ENCODE measurements at places on chromosomes 12 and 14.

DNA sequence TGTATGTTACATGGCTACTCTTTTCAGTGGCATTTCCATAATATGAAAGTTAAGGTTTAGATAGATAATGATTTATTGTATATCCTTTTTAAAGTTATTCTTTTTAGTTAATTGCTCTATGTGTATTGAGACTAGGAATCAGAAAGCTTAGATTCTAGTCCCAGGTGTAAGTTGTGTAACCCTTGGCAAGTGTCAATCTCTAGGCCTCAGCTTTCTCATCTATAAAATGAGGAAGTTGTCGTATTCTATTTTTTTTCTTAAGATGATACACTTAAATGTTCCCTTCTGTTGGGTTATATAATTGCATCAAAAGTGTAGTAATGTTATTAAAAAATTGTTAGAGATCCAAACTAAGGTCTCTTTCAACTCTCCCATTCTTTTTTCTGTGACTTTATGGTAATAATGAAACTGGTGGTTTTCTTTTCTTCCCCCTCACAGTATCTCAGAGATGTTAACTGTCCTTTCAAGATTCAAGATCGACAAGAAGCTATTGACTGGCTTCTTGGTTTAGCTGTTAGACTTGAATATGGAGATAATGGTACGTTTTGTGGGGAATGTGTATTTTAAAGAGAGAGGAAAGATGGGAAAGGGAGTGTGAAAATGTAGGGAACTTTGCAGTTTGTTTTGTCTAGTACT, 4.1 kb downstream of the RTRAF start:
- DNase-seq, result no peak

GRCh38 chr14:92539875-92540274, 26.3 kb downstream of the RIN3 start:
- DNase-seq, result no peak

- no peak for DNase-seq
Observed at GRCh38 chr12:124568431-124569374, 1.3 kb upstream of the NCOR2 start.

- DNase-seq, result no peak
Observed at GRCh38 chr14:24064091-24064795, 7.1 kb upstream of the CPNE6 start.

DNA sequence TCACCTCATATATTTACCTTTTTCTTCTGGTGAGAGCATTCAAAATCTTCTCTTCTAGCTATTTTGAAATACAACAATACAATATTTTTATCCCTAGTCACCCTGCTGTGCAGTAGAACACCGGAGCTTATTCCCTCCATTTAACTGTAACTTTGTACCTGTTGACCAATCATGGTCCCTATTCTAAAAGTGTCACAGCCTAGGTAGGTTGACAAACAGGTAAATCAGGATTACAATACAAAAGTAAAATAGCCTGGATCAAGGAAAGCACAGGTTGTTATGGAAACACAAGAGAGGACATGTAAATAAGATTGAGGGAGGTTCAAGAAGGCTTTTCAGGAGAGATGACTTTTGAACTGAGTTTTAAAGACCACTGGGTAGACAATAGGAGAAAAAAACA, 670.9 kb downstream of the DIO2 start:
- DNase-seq, result no peak

GRCh38 chr12:57235017-57235727, 5.7 kb downstream of the SHMT2 start:
- no peak for DNase-seq

- DNase-seq, result no peak
Observed at GRCh38 chr14:42554091-42554490, 947.4 kb downstream of the LRFN5 start.

DNA sequence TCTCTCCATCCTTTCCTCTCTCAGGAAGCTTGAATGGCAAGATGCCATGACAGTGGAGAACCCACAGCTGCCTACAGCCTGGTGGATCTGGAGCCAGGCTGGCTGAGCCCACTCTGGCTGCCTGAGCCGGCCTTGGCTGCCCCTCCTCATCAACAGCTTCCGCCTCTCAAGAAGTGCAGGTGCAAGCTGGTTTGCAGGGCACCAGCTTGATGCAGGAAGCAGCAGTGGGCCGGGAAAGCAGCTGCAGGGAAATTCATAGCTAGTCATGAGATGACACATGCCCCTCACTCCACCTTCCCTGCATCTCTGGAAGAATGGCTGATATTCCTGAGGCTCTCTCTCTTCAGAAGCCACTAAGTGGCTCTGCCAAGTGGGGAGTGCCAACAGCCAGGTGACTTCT, 289.1 kb downstream of the RPS29 start:
- no peak for DNase-seq

- no peak for DNase-seq
Observed at GRCh38 chr12:96864335-96864734, 42.7 kb upstream of the NEDD1 start.

DNA sequence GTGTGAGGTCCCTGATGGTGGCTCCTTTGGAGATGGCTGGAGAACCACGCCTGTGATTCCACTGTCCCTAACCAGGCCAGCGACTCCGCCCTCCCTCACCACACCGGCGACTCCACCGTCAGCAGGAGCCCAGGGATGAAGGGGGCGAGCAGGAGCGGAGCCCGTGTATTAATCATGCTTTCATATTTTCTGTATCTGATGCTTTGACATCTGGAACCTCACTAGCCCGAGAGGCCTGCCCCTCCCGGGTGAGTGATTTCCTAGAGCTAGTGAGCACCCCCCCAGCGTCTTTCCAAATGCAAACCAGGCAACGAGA, 69.9 kb downstream of the NOC4L start:
- no peak for DNase-seq

- DNase-seq, result no peak
Observed at GRCh38 chr12:130192642-130193345, 30.5 kb downstream of the FZD10 start.

DNA sequence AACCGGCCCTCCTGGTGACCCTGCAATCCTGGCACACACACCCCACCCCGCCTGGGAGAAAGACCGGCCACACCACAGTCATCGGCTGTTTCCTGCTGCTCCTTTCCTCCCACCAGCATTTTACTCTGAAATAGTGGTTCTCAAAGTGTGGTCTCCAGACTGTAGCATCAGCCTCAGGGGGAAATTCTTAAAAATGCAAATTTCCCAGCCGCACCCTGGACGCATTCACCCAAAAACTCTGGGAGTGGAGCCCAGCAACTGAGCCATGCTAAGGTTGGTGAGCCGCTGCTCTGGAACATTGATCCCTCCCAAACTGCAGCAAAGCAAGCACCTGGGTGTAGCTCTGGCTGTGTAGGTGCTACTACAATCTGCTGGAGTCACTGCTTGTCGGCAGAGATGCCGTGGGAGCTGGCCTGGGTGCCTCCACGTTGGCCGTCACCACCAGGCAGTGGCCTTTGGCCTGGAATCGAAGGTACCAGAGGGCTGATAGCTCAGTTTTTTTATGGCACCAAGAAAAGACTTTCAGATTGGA, 38.4 kb upstream of the BCL2L14 start:
- no peak for DNase-seq

GRCh38 chr14:77554816-77555599, 56.4 kb upstream of the ISM2 start:
- DNase-seq, result no peak

- DNase-seq, result no peak
Observed at GRCh38 chr14:44897845-44898151, 63.9 kb downstream of the KLHL28 start.

- no peak for DNase-seq
Observed at GRCh38 chr14:72962829-72963312, 36.6 kb downstream of the DCAF4 start.

GRCh38 chr12:113161415-113162016, 12.0 kb downstream of the CFAP73 start:
- DNase-seq, result no peak

- DNase-seq, result no peak
Observed at GRCh38 chr12:131415781-131416180, 295.1 kb upstream of the SFSWAP start.

- DNase-seq, result no peak
Observed at GRCh38 chr12:3419558-3419957, 71.4 kb upstream of the PRMT8 start.

GRCh38 chr14:36518586-36519430, 1.2 kb downstream of the NKX2-1 start:
- DNase-seq, result no peak

GRCh38 chr12:18101043-18101442, 11.1 kb upstream of the RERGL start:
- no peak for DNase-seq

DNA sequence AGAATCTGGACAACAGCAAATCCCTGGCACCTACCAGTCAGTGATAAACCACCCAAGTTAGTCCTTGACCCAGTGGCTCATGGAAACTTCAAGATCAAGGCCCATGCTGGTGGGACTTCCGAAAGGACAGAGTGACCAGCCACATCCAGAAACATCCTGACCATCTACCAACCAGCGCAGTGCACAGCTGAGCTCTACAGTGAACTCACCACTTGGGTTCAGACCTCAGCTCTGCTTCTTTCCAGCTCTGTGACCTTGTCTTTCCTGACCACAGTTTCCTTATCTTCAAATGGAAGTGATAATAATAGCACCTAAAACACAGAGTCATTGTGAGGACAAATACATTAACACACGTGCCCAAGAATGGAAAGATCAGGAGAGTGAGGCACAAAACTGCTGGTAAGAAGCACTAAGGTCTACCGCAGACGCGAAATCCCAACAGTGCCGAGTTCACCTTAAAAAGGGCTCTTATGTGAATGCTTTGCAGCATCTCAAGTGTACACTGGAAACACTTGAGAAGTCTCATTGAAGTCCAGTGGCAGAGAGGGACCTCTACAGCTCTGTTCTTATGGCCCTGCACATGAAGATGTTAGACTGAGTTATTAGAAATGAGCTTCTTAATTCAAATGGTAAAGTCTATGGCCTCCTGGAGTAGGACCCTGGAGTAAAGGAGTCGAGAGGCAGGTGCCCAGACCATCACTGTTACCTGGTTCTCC, 128.8 kb downstream of the CCDC60 start:
- DNase-seq, result no peak

DNA sequence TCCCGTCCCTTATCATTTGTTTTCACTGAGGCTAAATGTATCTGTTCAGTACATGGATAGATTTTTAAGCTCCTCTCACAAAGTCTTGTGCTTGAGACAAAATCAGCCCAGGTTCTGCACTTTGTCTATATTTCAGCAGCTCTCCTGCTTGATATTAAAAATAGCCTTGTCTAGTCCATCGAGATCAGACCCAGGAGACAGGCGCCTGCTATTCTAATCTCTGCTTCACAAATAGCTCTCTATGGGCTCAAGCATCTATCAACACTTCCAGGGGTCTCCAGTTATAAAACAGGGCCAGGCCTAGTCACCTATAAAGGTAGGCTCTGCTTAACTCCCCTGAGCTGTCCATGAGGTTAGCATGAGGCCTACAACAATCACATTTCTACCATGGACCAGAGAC, 62.5 kb downstream of the ZFP36L1 start:
- DNase-seq, result no peak

DNA sequence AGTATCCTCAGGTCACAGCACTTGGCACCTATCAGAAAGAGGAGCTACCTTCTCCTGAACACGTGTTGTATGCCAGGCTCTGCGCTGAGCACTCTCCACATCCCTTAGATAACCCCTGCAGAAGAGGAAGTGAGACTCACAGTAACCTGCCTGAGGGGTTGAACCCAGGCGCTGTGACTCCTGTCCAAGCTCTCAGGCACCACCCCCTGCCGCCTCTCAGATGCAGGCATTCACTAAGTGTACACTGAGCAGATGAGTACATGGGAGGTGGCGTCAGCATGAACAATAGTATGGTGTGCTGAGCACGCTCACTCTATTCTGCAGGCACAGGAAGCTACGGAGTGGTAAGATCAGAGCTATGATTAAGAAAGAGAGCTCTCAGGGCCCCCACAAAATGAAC, 21.0 kb upstream of the RIC8B start:
- peak; percentile 40 for DNase-seq

- DNase-seq, result no peak
Observed at GRCh38 chr12:12915656-12916055, 24.3 kb downstream of the GPRC5A start.

DNA sequence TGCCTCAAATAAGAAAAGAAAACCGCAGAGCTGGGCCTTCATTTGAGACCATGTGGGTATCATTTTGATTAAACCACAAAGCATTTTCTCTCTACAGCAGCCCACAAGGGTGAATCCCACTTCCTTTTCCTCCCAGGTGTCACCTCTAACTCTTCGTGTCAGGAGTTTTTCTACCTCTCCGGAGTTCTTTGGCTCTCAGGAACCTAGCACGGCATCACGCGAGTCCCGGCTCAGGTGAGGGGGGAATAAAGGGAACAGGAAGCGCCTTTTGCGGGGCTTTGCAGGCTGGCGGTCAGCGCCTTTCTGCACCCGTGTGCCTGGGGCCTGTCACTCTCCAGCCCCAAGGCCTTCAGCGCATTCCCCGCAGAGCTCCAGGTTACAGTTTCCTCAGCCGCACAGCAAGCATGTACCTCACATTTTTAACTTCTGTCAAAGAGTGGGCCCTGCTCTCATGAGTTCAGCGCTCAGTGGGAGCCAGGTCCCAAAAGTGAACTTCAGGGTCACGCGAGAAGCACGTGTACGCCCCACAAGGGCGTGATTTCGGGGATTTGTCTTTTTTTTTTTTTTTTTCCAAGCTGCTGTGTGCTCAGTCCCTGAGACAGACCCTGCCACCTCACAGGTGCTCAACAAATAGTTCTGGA, 740 bp upstream of the PRPF40B start:
- peak; percentile 51 for DNase-seq

- DNase-seq, result no peak
Observed at GRCh38 chr14:35335388-35336092, 43.4 kb downstream of the PSMA6 start.

DNA sequence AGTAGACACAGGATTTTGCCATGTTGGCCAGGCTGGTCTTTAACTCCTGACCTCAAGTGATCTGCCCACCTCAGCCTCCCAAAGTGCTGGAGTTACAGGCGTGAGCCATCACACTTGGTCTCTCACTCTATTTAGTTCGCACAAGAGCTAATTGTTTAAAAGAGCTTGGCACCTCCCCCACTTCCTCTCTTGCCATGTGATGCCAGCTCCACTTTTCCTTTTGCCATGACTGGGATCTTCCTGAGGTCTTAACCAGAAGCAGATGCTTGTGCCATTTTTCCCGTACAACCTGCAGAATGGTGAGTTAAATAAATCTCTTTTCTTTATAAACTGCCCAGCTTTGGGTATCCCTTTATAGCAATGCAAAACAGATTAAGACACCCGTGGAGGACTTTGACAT, 200.1 kb upstream of the FRMD6 start:
- no peak for DNase-seq

- no peak for DNase-seq
Observed at GRCh38 chr14:68849416-68849815, 56.5 kb upstream of the ZFP36L1 start.

- no peak for DNase-seq
Observed at GRCh38 chr12:45296046-45296586, 80.2 kb downstream of the ANO6 start.
